ENCODE measurements at places on chromosomes 16 and 17.

GRCh38 chr16:15885560-15886001, 2.8 kb downstream of the CEP20 start:
- no peak for DNase-seq

DNA sequence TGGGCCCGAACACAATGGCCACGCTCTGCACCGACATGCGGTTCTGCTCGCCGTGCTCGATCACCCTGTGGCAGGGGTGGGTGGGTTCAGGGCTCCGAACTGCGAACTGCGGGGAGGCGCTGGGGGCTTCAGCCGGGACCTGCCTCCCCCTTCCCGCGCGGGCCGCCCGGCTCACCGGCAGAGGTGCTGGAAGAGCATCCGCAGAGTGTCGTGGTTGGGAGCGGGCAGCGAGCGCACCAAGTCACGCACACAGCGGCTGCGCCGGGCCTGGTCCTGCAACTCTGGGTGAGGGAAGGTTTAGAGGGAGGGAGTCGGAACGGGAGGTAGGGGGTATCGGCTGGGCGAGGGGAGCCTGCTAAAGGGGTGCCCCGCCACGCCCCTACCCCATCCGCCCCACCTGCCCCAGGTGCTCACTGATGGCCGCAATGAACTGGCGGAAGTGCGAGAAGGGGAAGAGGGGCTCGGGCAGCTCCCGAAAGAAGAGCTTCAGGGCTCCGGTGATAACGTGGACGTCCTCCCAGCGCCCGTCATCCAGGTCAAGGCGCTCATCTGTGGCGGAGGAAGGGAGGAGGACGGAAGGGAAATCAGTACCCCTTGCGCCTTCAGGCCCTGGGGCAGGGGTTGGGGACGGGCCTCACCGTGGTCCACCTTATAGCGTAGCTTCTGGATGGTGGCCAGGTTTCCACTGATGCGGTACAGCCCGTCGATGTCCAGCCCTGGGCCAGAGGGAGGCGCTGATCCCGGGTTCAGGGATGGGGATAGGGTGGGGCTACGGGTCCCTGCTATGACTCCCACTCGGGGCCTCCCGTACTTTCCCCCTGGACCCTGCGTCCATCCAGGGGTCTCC, 36.9 kb downstream of the ARHGAP27 start:
- DNase-seq, result no peak

DNA sequence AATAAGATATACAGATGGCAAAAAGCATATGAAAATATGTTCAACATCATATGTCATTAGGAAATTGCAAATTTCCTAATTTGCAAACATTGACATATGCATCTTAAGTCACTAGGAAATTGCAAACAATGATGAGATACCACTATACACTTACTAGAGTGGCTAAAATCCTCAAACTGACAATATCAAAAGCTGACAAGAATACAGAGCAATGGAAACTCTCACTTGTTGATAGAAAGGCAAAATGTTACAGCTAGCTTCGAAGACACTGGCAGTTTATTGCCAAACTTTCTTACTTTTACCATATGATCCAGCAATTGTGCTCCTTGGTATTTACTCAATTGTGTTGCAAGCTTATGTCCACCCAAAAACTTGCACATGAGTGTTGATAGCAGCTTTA, 5.0 kb upstream of the IL4R start:
- DNase-seq, result no peak

DNA sequence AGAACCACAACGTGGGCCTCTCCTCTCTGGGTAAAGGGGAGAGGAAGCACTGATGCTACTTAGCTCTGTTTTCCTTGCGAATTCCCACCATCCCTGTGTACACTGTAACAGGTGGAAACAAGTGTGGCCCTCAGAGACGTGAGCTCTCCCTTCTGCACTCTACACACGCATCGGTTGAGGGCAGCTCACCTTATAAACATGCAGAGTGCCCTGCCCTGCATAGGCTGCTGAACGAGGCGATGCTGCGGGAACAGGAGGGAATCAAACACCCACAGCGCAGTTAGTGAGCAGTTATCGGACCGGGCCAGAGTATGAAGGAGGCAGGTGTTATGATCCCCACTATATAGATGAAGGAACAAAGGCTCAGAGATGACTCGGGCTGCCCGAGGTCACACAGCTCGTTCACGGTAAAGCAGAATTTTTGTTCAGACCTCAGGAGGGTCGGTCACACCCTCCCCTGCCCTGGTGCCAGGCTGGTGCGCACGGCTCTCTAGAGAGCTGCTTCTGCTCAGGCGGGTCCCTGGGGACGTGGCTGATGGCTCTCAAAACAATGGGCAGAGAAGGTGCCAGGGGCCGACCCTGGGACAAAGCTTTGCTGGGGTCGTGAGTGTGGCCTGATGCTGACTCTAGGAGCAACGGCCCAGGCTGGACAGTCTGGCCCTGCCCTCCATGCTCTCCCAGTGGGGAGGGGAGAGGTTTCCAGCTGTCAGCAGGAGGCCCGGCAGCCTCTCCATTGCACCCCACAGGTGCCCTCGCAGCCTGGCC, 68.5 kb downstream of the RPH3AL start:
- DNase-seq, result no peak

GRCh38 chr16:50178491-50178941, 25.4 kb downstream of the TENT4B start:
- DNase-seq, result no peak

- DNase-seq, result no peak
Measured at GRCh38 chr17:21500064-21500463, 123.9 kb downstream of the KCNJ12 start.

- DNase-seq, result no peak
Measured at GRCh38 chr17:1727876-1728630, 3.5 kb downstream of the WDR81 start.

GRCh38 chr17:28385037-28385400, 13.5 kb downstream of the SARM1 start:
- DNase-seq, result no peak

DNA sequence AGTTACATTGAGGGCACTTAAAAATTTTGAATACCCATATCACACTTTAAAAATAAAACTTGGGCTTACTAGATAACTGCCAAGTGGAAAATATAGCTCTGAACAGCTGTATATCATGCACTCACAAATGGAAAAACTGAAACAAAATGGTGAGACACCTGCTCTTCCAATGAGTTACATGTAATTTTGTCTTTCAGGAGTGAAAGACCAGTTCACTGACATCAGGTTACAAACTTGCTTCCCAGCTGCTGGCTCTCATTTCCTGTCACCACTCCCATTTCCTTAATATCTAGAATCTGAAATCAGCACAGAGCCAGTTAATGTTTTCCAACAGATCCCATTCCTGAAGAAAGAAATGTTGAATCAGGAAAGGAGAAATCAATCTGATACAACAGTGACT, 10.8 kb downstream of the CSNK2A2 start:
- peak; percentile 6 for DNase-seq

GRCh38 chr16:80733407-80733806, 71.0 kb downstream of the CDYL2 start:
- no peak for DNase-seq

- DNase-seq, result no peak
Measured at GRCh38 chr16:66374176-66374575, 7.7 kb downstream of the CDH5 start.

DNA sequence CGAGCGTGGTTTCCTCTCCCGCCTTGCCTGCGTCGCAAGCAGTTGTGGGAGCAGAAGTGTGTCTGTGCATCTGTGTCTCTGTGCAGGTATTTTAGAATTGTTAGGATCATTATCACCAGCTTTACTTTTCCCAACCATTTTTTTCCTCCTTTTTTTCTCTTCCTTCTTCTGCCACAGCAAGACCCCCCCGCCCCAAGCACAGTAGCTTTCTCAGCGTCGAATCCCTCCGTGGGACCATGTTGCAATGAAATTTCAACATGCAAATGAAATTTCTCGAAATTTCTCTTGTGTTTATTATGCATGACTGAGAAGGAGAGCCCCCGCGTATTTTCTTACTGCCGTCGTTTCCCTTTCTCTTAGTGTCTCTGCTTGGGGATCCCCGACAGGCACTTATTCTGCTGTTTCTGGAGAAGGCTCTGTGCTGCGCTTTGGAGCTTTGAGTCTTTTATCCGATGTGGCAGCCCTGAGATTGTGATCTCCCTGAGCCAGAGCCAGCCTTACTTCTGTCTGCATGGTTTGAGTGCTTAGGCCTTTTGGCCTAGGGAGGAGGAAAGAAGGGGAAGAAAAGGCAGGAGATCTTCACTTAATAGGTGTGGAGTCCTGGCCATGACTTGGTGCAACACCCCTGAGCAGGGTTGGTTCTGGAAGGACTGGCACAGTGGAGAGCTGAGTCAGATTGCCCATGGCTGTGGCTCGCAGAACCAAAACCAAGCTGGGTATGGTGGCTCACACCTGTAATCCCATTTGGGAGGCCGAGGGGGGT, 5.0 kb downstream of the ARMC7 start:
- no peak for DNase-seq

DNA sequence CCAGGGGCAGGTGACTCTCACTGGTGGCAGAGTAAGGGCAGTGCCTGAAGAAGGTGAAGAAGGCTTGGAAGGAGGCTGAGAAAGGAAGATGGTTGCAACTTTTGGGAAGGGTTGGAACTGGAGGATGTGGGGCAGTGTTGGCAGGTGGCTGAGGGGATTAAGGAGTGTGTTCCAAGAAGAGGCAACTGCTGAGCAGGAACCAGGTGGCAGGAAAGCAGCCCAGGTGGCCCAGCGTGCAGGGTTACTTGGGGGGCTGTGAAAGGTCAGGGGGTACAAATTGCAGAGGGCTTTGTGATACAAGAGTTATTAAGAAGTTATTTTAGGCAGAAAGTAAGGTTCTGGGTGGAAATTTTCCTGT, 28.6 kb downstream of the WSCD1 start:
- no peak for DNase-seq

DNA sequence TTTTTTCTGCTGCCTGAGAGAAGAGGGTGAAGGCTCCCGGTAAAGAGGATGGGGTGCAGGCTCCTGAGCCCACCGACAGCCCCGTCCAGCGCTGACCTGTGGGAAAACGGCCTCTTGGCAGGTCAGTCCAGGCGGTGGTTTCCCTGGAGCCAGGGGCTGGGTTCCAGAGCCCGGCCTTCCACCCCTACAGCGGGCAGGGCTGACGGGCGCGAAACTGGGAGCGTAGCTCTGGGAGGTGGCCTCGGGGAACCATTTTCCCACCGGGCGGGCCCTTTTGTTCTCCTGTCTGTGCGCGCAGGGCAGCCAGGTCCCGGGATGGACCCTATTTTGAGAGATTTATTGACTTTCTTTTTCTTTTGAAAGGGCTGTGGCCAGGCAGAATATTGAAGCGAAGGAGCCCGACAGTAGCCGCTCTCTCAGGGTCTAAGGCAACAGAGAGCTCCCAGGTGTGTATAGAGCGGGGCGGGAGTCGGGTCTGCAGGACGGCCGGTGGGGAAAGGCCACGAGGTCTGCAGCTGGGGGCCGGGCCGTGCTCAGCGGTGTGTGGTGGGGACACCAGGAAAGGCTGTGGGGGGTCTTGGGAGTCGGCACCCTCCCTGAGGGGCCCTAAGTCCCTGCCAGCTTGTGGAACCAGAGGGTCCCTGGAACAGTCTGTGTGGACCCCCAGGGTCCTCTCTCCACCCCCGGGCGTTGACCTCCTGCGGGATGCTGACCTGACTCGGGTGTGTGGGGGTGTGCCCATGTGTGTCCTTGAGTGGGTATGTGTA, 32.3 kb downstream of the METRNL start:
- DNase-seq, result no peak

GRCh38 chr17:58873926-58874325, 118.3 kb downstream of the PPM1E start:
- no peak for DNase-seq

DNA sequence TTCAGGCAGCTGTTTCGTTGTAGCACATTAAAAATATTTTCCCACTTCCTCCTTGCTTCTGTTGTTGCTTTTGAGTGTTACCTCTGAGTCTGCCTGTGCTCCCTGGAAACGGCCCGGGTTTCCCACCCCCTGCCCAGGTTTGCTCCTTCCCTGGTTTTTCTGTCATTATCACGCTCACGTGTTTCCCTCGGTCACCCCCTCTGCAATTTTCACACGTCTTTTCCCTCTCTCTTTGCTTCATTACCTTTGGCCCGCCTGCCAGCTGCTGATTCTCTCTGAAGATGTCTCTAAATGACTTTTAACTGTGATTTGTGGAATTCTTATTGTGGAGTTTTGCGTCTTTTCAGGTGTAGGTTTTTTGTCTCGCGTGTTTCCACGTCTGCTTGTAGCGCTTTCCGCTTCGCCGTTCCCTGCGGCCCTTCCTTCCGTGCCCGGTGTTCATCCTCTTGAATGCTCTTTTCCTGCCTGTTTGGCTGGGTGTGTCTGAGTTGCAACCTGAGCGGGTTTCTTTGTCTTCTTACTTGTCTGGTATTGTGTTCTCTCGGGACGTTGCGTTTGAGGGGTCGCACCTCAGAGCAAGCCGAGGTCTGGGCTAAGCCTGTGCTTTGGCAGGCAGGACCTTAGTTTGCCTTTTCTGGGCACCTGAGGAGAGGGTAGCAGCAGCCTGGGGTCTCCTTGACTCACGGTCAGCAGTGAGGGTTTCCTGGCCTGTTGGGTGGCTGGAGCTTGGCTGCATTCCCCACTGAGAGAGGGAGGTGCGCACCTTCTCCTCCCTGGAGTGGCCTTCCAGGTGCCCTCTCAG, 96.3 kb upstream of the ZNF750 start:
- DNase-seq, result no peak

- no peak for DNase-seq
Measured at GRCh38 chr16:78838276-78838675, 738.8 kb downstream of the WWOX start.

DNA sequence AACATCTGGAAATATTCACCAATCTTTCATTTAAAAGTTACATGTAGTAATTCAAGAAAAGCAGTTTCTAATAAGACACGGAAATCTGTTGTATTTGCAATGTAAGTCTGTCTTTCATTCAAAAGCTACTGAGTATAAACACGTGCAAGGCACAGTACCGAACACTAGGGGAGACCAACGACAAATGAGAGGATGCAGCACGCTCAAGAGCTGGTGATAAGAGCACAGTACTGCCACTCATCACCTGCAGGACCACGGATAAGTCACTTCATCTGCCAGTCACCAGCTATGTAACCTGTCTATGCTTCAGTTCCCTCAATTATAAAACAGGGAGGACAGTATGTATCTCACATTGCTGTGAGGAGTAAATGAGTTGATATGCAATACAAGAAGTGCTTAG, 67.1 kb downstream of the CLEC18A start:
- DNase-seq, result peak; percentile 21

DNA sequence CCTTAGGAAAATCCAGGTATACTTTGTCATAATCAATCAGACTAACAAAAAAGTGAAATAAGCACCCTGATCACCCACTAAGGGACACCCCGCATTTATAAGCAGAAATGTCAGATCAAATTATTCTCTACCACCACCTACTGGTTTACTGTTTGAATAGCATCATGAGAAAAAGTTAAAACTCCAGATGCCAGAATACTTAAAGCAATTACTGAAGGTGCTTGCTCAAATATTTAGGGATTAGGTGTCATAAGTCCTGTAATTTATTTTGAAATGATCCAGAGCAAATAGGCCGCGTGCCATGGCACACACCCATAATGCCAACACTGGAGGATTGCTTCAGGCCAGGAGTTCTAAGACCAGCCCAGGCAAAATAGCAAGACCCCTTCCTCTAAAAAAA, 2.3 kb downstream of the TOP2A start:
- DNase-seq, result peak; percentile 57

DNA sequence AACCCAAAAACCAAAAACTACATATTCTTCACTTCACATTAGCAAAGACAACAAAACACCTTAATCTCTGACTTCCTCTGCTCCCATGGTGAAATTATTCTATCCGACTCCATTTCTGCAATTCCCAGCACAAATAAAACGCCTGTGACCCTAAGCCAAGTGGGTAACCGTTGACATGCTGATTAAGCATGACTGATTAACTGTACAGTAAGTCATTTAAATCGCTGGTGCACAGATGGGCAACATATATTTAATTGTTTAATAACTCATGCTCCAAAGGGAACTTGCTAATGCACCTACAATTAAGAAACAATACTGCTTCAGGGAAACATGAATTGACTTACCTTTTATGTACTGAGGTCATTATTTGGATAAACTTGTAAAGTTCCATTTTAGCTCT, 436.7 kb downstream of the KIF2B start:
- DNase-seq, result no peak

Measured in iris pigment epithelial cell (primary cell).